Glutamatergic neuron (in vitro differentiated cells): ENCODE measurements at places on chromosomes 3 and 15.

DNA sequence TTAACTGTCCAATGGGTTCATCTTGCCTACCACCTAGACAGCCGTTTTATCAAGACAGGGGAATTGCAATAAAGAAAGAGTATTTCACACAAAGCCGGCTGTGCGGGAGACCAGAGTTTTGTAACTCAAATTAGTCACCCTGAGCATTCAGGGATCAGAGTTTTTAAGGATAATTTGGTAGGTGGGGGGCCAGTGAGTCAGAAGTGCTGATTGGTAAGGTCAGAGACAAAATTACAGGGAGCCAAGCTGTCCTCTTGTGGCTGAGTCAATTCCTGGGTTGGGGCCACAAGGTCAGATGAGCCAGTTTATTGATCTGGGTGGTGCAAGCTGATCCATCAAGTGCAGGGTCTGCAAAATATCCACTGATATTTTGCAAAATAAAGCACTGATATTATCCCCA lies 29.9 kb upstream of the GPD1L start:
- DNase-seq, result no peak

GRCh38 chr3:130088061-130088460 lies 6.4 kb downstream of the ALG1L2 start:
- no peak for DNase-seq

DNA sequence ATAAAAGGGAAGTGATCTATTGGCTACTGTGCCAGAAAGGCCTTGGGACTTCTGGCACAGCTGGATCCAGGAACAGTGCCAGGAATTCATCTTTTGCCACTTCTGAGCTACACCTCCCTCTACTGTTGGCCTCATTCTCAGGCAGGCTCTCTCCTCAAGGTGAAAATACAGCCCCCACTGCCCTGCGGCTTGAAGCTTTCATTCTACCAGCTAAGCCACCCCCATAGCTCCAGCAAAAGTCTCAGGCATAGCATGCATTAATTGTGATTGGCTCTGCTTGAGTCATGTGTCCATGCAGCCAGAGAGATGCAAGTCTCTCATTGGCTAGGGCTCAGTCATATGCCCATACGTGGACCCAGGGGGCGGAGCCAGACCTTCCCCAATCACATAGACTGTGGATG lies 142.4 kb downstream of the TPRA1 start:
- DNase-seq, result no peak

DNA sequence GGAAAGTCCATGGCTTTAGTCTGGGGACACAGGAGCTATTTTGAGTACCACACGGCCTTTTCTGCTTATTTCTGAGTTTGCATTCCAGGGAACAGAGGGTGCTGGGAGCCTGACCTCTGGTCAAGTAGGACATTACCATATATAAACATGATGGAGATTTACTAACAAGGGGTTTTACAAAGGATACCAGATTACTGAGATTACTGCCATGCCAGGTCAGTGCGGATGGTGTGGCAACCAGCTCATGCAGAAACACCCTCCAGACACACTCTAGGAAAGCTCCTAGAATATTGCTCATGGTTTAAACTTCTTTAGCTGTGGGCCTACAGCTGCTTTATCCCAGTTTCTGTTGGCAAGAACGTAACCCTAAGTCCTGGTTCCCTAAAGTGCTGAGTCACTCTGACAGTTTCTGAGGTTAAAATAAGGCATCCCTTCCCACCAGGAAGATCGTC lies 54.3 kb upstream of the AGTR1 start:
- DNase-seq, result no peak

DNA sequence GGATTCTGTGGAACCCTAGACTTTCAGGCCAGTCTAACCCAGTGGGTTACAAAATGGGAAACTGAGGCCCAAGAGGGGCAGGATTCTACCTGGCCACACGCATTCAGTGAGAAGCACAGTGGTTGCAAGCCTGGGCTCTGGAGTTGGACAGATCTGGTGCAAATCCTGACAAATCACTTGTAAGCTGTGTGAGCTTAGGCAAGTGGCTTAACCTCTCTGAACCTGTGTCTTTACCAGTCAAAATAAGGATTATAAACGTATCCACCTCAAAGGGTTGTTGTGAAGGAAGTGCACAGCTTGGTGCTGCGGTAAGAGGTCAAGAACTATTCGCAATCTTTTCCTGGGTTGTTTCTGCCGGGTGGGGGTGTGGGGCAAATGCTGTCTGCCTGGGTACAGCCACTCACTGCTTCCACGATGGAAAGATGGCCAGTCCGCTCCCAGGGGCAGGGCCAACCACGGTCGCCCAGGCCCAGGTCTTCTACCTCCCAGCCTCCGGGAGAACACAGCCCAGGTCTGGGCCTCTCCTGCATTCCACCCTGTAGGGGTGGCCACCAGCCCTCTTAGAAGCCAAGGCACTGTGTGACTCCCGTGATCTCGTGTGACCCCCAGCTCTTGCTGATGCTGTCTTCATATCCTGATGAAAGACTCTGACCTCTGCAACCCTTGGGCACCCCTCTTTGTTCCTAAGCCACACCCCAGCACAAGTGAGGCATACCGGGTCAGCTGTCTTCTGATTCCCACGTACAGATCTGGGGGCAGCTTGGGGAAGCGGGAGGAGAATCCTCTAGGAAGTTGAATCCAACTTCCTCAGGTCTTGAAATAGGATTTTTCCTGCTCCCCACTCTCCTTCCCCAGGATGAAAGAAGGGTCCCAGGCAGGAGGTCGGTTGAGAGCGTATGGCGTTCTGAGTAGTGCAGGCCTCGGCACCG lies 1.5 kb downstream of the CHRNA3 start:
- DNase-seq, result no peak
